SW480 (cell line): ENCODE measurements at places on chromosomes 3 and 15.

DNA sequence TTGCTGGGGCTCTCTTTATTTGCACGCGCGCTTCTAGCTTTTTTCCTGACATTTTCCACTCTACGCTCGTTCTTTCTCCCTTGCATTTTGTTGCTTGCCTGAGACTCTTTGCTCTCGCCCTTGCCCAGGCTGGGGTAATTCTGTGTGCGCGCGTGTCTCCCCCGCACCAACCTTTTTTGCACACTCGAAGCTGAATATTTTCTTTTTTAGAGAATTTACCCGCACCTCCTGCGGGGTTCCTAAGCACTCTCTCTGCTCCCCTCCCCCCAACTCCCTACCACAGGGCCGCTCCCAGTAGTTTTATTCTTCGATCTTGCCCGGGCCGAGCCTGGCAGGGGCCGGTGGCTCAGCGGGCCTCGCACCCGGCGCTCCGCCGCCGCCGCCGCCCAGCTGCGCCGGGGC, 732 bp downstream of the FAM43A start:
- no peak for DNase-seq

DNA sequence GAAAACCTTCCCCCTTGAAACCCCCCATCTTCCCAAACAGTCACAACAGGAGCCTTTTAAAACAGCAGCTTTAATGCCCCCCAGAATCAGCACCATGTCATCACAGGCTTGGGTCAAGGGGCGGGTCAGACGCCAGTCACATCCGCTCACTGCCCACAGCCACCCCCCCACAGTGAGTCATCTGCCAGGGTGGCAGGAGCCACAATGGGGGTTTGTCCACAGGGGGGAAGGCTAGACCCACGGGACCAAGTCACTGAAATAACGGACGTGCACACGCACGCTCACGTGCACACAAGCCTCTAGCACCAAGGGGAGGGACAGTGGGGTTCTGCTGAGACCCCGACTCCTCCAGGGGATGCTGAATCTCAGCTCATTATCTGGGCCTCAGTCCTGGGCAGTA, 441 bp upstream of the UCN2 start:
- DNase-seq = peak; percentile 93

DNA sequence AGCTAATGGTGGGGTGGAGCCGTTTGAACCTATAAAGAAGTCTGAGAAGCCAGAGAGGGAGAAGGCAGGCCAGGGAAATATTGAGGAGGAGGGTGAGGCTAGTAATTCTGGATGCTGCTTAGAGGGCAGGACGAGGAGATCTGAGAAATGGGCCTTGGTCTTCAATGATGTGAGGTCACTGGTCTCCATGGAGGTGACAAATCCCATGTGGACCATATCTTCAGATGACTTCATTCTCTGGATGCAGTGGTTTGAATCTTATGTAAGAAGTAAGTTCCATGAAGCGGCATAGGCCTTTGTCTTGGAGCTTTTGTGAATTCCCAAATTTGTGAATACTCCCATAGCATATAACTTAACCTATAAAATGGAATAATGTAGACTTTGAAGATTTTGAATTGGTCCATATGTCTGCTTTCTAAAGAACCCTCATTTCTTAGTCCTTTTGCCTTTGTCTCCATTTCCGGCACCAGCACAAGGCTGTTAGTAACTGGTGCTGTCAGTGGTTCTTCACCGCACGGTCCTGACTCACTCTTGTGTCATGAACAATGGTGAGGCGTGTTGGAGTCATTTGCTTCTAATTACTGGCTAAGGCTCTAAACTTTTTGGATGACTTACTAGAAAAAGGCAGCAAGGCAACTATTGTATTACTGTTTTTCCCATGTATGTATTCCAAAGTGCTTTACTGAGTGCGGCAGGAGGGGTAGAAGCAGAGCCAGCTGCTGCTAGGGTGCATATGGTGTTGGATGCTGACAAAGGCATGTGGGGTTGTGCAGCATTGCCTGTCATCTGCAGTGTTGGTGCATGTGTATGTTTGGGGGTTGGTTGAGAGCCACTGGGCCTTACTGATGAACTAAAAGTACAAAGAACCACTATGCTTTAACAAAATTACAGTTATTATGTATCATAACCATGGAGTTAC, 279.3 kb upstream of the C2CD4B start:
- DNase-seq = no peak

- peak; percentile 79 for DNase-seq
These were observed 77.0 kb downstream of the ITGA11 start for GRCh38 chr15:68354923-68355322.

DNA sequence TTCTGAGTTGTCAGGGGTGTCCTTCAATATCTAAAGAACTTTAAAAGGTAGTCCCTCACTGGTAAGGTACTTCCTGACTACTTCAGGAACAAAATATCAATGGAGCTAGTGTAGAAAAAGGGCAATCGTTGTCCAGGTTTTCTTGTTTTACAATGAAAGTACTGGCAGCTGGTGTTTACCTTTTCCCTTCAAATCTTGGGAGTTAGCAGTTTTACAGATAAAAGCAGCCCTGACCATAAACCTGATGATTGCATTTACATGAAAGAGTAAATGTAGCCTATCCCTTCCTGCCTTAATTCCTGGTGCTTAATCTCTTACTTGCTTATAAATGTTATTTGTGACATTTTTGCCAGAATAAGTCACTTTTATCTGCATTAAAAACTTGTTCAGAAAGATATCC, 559.9 kb upstream of the ARPP21 start:
- DNase-seq = no peak

DNA sequence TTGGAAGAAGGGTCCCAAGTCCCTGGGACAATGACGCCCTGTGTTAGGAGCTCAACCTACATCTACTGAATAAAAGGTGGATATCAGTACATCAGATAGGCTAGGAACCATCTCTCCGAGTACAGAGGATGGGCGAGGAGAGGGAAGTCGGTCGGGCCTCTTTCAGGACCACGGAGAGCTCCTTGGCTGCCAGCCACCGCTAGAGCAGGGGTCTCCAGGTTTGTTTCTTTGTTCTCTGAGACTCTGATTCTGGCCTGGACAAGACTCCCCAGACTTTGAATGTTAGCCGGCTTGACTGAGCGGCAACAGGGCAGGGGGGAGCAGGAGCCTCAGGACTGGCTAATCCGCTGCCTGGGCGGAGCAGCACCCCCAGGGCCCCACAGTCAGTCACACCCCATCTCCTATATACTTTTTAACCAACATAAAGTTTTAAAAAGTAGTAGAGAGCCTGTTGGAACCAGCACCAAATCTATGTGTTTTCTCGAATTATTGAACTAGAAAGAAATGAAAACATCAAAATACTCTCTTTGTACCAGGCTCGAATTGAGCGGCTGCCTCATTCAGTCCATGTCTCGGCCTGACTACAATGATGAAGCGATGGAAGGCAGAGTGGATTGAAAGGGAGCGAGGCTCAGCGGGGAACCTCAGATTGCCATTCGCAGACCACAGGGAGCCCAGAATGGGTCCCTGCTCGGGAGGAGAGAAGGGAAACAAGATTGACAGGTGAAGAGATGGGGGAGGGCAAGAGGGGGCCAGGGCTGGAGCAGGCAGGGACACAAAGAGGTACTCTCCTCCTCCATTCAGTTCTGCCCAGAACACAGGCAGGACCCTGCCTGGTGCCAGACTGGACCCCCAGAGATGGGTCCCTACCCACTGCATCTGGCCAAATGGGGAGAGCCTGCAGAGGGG, 131.6 kb downstream of the TPRA1 start:
- no peak for DNase-seq
